RCC 7860 (cell line): ENCODE measurements at places on chromosomes 1 and 21.

- DNase-seq: peak; percentile 18
These were observed 803 bp downstream of the COP1 start for GRCh38 chr1:176206006-176206960.

DNA sequence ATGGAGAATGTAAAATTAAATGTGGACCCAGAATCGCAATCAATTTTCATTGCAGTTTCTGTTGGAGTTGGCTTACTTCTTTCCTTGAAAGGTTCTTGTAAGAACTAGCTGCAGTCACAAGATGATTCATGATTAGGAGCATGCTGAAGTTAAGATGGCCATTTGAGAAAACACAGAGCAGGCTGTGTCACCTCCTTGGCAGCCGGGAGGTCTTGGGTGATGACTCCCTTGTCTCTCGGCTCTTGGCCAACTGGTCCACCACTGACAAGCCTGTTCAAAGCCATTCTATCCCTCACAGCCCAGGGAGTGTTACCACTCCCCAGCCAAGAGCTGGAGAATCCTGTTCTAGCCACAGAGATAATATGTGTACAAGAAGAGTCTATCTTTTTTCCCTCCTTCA, 40.6 kb downstream of the OPTC start:
- DNase-seq: peak; percentile 96

- peak; percentile 37 for DNase-seq
These were observed 80.7 kb downstream of the NID1 start for GRCh38 chr1:235984041-235984825.

- DNase-seq: no peak
These were observed 40.6 kb upstream of the DUSP10 start for GRCh38 chr1:221782477-221782876.

DNA sequence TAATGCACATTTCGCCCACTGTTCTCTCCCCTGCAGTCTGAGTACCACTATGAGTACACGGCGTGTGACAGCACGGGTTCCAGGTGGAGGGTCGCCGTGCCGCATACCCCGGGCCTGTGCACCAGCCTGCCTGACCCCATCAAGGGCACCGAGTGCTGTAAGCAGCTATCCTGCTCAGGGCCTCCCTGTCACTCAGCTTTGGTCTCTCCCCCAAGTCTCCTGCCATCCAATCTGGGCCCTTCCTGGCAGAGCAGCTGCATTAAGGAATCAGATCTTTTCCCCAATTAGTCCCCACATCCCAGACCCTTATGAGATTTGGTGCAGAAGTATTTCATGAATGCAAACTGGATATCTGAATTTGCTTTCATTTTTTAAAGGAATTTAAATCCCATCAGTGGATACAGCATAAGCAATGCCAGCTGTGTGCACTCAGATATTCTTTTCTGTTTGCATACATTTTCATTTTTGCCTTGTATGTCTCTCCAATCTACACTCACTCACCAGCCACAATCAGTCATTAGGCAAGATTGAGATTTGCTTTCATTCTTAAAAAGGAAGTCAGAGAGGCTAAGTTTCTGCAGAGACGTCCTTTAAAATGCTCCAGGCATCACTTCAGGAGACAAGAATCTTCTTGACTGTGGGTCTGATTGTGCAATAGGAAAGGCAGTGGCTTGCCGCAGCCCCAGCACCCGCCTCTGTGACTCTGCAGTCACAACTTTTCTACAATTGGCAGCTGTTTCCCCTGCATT, 48.1 kb downstream of the ELAPOR1 start:
- peak; percentile 58 for DNase-seq

DNA sequence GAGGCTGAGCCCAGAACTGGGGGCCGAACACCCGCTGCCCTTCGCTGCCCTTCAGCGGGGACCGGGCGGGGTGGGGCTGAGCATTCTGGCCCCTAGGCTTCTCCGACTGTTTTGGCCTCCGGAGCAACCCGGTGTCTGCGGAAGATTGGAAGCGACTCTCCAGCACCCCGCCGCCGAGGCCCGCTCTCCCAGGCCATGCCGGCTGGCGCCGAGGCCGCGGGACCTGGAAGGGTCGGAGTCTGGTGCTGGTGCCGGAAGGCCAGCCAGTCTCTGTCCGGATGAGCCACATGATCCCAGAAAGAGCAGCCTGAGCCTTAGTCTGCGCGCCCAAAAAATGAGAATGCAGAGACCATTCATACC, 272.0 kb downstream of the FOXD2 start:
- no peak for DNase-seq

- no peak for DNase-seq
These were observed 5.6 kb upstream of the RGS4 start for GRCh38 chr1:163063610-163064009.

DNA sequence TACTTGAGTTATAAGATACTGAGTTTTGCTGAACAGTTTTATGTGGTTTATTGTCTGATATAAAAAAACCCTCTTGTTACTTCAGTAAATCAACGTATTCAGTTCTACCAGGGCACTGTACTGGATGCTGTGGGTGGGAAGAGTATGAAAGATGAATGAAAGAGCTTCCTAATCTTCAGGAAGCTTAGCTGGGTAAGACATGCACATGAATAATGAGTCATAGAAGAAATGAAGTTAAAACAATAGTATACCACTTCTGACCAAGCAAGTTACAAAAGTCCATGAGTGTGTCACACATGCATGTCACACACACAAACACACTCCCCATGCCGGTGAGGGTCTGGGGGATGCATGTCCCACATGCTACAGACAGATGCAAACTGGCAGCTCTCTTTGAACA, 105.9 kb downstream of the SIPA1L2 start:
- DNase-seq: peak; percentile 30

DNA sequence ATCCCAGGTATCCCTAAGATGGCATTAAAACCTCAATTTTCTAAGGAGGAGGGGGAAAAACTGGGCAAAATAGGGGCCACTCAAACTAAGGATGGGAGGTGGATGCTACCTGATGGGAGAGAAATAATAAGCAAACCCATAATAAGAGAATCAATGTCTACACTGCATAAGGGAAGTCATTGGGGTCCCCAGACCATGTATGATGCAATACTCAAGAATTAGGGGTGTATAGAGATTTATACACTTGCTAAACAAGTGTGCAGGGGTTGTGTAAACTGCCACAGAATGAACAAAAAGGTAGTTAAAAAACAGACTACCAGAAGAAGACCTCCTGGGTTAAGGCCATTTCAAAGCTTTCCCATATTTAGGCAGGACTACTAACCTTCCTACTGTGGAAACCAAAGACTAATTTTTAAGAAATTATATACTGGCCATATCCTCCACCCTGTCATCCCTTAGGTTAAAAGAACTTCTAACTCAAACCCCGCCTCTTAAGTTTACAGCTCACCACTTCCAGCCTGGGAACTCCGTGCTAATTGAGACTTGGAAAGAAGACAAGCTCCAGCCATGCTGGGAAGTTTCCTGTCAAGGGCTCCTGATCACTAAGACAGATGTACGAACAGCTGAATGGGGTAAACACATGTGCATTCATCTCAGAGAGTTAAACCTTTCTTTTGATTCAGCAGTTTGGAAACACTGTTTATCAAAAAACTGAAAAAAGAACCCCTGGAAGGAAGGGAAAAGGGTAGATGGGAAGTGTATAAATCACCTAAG, 64.4 kb upstream of the TLR5 start:
- no peak for DNase-seq

- peak; percentile 46 for DNase-seq
These were observed 27.2 kb upstream of the FOXE3 start for GRCh38 chr1:47388891-47389238.

DNA sequence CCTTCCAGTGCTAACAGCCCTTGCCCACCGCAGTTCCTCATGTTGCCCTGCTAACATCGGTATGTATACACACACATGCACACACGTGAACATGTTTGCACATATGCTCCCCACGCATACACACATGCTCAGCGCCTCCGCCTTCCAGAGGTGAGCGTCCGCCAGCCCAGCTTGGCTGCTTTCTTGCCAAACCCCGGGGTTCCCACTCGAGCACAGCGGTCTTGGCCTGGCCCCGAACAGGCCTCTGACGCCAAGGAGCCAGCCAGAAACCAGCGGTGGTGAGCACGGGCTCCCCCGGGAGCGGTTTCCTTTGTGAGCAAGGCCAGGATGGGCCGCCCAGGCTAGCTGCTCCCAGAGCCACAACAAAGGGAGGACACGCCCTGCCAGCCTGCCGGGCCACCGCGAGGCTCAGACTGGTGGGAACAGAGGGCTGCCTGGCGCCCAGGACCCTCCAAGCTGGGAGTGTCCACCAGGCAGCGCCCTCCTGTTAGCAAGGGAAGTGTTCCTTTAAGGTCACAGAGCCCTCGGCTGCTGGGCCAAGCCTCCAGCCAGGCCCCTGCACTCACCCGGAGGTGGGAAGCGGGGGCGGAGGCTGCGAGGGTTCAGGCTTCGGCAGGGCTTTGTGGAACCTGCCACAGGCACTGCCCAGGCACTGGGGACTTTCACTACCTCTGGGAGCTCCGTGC, 65.4 kb downstream of the ALPL start:
- no peak for DNase-seq

GRCh38 chr1:167196166-167196565, 24.5 kb upstream of the POU2F1 start:
- DNase-seq: no peak

DNA sequence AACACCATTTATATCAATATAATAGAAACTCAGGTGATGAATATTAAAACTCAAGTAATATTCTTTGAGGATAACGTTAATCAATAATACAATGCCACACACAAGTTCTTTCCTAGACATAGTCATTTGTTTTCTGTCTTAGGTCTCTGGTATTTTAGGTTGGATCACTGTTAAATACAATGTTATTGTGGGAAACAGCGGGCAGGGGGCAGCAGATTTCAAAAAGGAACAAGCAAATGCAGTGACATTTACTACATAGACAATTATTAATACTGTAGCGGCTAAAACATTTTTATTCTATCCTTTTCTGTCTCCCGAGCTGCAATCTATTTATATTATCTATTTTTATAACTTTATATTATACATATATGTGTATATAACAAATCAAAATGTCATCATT, 186.4 kb upstream of the ZNHIT6 start:
- no peak for DNase-seq

DNA sequence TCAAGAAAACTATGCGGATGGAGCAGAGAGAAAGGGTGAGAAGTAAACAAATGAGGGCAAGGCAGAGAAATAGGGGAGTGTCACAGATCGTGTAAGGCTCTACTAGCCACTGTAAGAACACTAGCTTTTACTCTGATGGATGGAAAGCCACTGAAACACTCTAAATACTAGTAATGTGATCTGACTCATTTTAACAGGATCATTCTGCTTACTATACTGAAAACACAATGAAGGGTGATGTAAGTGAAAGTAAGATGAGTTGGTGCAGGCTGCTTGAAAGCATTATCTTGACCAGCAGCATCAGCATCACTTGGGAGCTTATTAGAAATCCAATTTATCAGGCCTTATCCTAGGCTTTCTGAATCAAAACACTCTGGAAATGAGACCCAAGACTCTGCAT, 32.7 kb downstream of the TUT4 start:
- DNase-seq: no peak

DNA sequence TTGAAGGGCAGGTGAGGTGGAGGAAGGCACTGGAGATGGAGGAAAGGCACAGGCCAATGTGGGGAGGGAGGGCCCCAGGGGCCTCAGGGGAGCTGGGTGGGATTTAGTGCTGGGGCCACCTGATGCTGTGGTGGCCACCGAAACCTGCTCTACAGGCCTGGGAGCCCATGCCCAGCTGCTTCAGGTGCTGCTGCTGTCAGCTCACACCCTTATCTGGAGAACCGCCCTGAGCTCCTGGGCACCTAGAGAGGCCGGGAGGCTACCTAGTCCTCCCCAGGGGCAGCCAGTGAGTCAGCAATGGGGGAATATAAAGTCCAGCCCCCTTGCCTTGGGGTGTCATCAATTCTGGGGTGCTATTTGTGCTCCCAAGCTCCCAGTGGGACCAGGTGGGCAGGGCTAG, 12.2 kb downstream of the FAM131C start:
- no peak for DNase-seq

- DNase-seq: no peak
These were observed 108.8 kb downstream of the TGFBR3 start for GRCh38 chr1:91777196-91777595.

DNA sequence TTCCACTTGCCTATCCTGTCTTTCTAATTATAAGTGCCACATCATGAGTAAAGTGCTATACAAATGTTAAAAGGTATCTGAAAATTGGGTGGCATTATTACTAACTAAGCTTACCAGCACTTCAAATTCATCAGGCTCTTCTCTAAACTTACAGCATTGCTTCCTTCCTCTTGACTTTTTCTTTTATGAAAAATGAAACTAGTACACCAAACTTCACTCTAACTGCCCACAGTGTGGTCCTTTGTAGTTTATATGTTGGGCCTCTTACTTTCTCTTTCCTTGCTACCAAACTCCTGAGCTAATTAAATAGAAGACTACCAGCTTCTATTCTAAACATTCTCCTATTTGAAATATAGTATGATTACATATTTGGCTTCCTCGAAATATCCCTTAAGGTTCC, 81.8 kb downstream of the NOTCH2 start:
- no peak for DNase-seq

DNA sequence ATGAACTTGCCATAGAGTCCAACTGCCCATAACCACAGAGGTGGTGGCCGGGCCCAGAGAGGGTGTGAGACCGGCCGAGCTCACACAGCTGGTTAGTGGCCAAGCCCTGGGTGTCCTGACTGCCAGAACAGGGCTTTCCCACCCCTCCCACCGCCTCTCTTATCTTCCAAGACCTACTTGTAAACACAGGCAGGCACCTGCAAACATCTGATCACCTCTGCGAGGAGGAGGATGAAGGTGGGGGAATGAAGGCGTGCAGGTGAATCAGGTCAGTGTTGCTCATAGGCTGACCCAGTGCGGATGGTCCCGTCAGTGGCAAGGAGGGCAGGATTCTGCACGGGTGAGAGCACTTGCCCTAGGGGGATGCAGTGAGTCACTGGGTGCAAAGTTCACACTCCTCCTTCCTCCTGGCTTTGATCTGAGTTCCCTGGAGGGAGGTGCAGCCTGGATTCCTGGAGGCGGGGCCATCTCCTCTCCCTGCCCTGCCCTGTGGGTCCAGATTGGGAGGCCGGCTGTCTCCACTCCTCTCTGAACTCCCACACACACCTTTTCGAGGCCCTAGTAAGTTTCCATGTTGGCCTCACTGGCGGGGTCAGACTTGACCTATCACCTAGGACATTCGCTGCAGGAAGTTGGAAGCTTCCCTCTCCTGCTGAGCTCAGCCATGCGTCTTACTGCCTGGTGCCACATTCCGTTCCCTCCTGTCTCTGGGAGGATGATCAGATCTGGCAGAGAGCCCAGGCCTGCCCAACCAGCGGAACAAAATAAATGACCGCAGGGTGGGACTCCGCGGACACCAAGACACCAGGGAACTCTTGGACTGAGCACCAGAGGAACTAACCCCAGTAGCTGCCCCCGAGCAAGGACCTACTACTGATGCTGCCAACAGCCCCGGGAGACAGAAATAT, 7.3 kb downstream of the UQCRHL start:
- DNase-seq: peak; percentile 100
